ENCODE measurements at places on chromosomes 12 and 14. TPM values are rescaled to one million over a fixed set of nuclear protein-coding genes. Genes with fewer than 3 reads are reported as not detected.
A peak's percentile ranks its signal among the peaks of the same experiment; 100 is the strongest.

DNA sequence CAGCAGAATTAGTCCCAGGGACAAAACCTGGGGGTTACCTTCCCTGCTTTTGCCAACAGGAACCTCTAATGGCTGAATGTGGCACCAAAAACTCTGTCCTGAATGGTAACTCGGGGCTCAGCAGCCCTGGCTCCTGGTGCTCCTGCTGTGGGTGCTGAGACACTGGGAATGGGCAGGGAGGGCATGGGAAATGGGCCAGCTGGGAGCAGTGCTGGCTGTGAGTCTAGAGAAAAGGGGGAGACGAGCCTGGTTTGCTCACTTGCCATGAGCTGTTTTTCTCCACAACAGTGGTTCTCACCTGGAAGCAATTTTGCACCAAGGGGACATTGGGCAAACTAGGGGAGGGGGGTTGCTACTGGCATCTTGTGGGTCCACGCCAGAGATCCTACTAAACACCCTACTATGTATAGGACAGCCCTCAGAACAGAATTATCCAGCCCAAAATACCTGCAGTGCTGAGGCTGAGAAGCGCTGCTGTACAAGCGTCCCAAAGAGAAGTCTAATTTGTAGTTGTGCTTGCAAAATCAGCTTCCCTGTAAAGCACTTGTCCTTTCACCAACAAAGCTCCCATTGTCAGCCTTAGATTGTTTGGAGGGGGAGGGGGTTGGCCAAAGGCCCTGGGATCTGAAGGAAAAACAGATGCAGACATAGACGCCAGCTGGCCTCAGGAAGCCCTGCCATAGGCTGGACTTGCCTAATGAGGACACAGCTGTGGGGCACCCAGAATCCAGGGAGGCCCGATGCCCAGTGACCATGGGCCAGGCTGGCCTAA is 3.6 kb downstream of the LRRC74A start:
- no peak for DNase-seq

The CCDC177 gene
- polyA plus RNA-seq: not detected

- no peak for DNase-seq
These were observed 77.0 kb downstream of the STON2 start for GRCh38 chr14:81323093-81323492.

DNA sequence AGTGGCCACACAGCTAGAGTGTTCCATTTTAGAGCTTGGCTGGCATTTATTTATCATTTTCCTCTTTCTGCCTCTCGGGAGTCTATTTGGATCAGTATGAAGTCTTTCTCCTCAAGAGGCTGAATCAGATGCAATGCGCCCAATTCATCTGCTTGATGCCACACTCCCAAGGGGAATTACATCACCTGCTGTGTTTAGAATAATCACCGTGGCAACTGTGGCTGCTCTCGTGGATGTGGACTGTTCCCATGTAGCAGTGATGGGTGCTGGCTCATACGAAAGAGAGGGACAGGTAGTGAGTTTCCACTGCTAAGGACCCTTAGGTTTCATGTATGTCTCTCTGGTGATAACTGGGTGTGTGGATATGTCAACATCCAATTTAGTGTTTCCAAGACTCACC is 70.7 kb downstream of the SRRM4 start:
- no peak for DNase-seq

DNA sequence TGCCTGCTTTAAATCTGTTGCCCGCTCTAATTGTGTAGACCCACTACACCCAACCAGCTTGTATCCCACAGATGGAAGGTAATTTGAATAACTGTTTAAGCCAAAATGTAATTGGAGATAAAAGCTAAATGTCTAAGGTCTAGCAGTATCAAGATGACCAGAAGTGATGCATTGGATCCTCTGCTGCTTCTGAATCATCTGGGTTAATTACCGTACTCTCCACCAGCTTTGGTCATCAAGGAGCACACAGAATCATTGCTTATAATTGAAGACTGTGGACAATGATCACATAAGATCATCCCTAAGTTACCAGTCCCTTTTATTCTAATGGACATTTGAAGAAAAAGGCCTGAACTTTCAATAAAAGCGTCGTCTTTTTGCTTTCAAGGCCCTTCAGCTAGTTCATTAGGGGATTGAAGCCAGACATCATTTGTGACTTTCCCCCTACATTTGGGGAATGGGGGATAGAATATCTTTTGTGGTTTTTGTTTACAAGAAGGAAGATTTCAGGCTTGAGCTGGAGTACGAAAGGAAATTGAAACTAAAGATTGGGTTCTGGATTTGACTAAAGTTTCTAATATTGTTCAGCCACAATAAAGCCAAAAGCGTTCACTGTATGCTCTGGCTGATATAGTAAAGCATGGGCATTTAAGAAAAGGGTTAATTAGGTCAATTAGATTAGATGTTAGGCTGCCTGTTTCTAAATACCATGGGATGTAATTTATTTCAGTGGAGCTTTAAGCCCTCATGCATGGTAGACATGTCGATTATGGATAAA is 123.2 kb downstream of the CHST11 start:
- DNase-seq: peak; percentile 57

GRCh38 chr12:57743769-57744168 is 1.1 kb upstream of the TSPAN31 start:
- no peak for DNase-seq

The PRH2 gene
- polyA plus RNA-seq: not detected

DNA sequence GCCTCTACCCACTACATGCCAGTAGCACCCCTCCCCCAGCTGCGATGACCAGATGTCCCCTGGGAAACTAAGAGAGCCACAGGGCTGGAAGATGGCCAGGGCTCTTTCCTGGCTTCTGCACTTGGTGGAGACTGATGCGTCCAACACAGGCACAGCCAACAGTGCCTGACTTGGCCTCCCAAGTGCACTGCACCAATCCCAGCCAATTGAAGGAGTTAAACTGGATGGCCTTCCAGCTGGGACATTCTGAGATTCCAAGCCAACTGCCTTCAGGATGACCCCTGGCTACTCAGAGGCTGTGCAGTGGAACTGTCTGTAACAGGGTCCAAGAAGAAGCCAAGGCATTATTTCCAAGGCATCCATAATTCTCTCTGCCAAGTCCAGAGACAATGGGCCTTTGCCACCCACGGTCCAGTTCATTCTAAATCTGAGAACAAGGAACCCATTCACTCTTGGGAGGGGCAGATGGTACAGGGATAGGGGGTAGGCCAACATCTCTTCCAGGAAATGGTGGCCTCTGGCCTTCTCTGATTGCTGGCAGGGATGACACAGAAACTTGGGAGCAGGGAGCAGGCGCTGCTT is 35.2 kb downstream of the PRIMA1 start:
- DNase-seq: no peak

GRCh38 chr14:37369425-37369824 is 171.7 kb downstream of the MIPOL1 start:
- no peak for DNase-seq

- no peak for DNase-seq
These were observed 201.8 kb upstream of the LMO3 start for GRCh38 chr12:16807731-16808130.

- DNase-seq: no peak
These were observed 96.9 kb downstream of the DNAH10 start for GRCh38 chr12:123859035-123859434.

Data from GM12878 (cell line).